Right renal cortex interstitium (tissue), 3 donors: ENCODE measurements at places on chromosomes 7 and 10.

GRCh38 chr7:105644937-105645336, 63.6 kb upstream of the EFCAB10 start:
- DNase-seq: no peak

DNA sequence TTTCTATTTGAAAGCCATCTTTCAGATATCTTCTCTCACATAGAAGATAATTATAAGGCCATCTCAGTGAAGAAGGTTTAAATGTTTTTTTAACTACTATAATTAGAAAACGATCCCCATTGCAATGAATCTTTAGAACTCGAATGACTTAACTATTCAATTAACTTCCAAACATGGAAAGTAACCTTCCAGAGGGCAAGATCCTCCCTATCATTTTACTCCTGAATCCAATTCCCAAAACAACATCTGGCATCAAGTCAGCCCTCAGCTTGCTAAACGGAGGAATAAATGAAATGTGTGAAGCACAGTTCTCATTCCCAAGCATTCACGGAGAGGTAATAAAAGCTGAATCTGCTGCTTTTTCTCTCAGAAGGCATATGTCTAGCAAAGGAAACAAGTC, 293.4 kb downstream of the PLXDC2 start:
- no peak for DNase-seq

DNA sequence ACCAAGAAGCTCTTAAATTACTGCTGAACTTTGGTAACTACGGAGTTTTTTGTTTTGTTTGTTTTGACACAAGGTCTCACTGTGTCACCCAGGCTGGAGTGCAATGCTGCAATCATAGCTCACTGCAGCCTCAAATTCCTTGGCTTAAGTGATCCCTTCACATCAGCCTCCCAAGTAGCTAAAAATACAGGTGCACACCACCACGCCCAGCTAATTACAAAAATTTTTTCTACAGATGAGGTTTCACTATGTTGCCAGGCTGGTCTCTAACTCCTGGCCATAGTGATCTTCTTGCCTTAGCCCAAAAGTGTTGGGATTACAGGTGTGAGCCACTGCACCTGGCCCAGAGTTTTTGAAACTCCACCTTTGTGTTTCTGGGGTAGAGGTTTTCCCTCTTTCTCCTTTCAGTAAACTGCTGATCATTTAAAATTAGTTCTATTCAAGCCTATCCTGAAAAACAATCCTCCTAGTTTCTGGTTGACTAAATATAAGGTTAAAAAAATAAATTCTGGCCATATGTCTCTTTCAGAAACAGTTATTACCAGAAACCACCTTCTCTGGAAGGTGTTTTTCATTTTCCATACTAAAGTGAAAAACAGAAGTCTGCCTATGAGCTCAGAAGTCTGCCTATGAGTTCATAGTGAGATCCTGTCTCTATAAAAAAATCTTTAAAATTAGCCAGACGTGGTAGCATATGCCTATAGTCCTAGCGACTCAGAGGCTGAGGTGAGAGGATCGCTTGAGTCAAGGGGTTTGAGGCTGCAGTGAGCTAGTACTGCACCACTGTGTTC, 63.9 kb downstream of the VOPP1 start:
- no peak for DNase-seq

GRCh38 chr10:119466076-119466475, 76.4 kb downstream of the RGS10 start:
- no peak for DNase-seq

DNA sequence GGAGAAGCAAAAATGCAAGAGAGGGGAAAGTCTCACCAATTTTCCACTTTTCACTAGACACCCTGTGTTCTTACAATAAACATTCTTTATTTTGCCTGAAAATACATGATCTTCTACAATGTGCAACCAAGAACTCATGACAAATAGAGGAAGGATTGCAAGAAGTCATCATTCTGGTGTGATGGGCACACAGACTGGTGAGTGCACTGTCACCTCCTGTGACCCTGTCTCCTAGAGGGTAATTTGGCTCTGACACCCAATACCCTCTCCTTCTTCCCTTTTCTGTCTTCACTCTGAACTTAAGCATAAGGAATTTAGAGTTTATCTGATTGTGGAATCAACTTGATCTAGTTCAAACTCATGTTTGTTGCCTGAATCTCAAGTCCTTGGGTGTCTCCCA, 153.7 kb downstream of the SH2D4B start:
- no peak for DNase-seq

- DNase-seq: no peak
Measured at GRCh38 chr10:633279-634245, 55.9 kb downstream of the DIP2C start.

- DNase-seq: no peak
Measured at GRCh38 chr10:13347043-13347499, 1.0 kb downstream of the SEPHS1 start.
